ENCODE measurements at places on chromosomes 3 and 15. TPM values are rescaled to one million over a fixed set of nuclear protein-coding genes. Genes with fewer than 3 reads are reported as not detected.

Gene LRTM1
- polyA plus RNA-seq = not detected

Gene CMTM8
- 0.25 TPM for polyA plus RNA-seq

Gene PPP2R3A
- 0.06 TPM for polyA plus RNA-seq

Gene CP
- 0.24 TPM for polyA plus RNA-seq

Gene MTMR10
- 15.5 TPM for polyA plus RNA-seq

Gene SLC27A2
- 0.83 TPM for polyA plus RNA-seq

Gene ACKR4
- not detected for polyA plus RNA-seq

Gene NXPE3
- 30.4 TPM for polyA plus RNA-seq

Gene GOLGA6L10
- polyA plus RNA-seq = 0.19 TPM

Gene PLSCR5
- polyA plus RNA-seq = not detected

Gene CATSPER2
- 3.2 TPM for polyA plus RNA-seq

Gene GPR62
- polyA plus RNA-seq = not detected

Gene PLA2G4B
- 1.3 TPM for polyA plus RNA-seq

Gene SI
- polyA plus RNA-seq = not detected

Gene SLC38A3
- polyA plus RNA-seq = not detected

Gene FAH
- 2.5 TPM for polyA plus RNA-seq

Gene SLC35A5
- polyA plus RNA-seq = 28.0 TPM

Gene SAMMSON
- polyA plus RNA-seq = not detected

Gene HDC
- not detected for polyA plus RNA-seq

Gene PODXL2
- polyA plus RNA-seq = 9.1 TPM

Gene AMOTL2
- not detected for polyA plus RNA-seq

Measured in IgD-negative memory B cell (primary cell).